ENCODE measurements at places on chromosomes 12 and 14. TPM values are rescaled to one million over a fixed set of nuclear protein-coding genes. Genes with fewer than 3 reads are reported as not detected.

Gene TEAD4
- 5.2 TPM for total RNA-seq

Gene SCAF11
- total RNA-seq = 123 TPM

Gene C12orf50
- not detected for total RNA-seq

Gene SYT1
- total RNA-seq = 0.99 TPM

Gene VDR
- 12.2 TPM for total RNA-seq

Gene GSC
- total RNA-seq = 0.99 TPM

Gene IAPP
- total RNA-seq = not detected

Gene NKX2-8
- not detected for total RNA-seq

Gene ATG14
- total RNA-seq = 14.7 TPM
